ENCODE measurements at places on chromosomes 11 and 22.

- DNase-seq, result no peak
Measured at GRCh38 chr11:132028380-132029240, 658.2 kb downstream of the NTM start.

DNA sequence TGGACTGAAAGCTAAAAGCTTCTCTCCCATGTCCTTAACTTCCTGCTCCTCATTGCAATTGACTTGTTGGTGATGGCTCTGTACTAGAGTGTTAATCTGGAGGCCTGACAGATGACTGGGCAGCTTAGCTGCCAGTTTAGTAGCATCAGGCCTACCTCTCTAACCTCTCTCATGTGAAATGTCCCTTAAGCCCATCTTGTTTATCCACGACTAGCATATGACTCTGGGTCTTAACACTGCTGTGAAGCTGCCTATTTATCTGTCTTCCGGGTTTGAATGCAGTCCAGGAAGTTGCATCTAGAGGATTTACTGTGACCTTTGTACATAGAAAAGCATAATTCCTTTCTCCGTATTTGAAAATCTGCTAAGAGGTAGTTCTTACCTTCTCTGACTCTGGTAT is 85.3 kb upstream of the HORMAD2 start:
- DNase-seq, result no peak

GRCh38 chr11:94814272-94814976 is 46.3 kb downstream of the AMOTL1 start:
- no peak for DNase-seq

- DNase-seq, result no peak
Measured at GRCh38 chr11:45096636-45097035, 49.8 kb upstream of the PRDM11 start.

DNA sequence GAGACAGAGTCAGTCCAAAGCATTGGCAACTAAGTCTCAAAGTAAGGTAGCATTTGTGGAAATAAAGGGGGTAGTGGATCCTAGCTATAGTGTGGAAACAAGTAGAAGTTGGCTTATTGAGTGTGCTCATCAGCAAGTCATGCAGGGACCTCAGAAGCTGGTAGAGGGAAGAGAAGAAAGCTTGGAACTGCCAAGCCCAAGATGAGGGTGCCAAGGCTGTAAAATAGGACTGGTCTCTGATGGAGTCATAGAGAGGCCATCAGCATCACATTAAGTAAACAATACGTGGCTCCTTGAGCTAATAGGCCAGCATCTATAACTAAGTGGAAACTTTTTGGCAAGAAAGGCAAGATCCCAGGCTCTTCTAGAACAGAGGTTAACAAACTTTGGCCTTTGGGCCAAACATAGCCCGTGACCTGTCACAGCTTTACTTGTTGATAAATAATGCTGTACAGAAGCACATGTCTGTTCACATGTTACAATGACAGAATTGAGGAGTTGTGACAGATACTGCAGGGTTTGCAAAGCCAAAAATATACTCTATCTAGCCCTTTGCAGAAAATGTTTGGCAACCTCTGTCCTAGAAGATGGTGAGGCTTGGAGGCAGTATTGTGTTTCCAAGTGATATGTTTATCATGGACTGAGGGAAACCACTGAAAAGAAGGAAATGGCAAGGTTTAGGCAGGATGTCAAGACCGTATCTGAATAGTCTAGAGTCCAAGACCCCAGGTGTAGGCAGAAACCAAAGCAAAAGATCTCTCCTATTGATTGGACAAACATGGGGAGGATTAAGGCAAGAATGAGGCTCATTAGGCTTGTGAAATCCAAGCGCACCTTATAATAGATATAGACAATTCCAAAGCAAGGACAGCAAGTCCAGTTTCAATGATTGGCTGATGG is 62.5 kb upstream of the CD44 start:
- no peak for DNase-seq

DNA sequence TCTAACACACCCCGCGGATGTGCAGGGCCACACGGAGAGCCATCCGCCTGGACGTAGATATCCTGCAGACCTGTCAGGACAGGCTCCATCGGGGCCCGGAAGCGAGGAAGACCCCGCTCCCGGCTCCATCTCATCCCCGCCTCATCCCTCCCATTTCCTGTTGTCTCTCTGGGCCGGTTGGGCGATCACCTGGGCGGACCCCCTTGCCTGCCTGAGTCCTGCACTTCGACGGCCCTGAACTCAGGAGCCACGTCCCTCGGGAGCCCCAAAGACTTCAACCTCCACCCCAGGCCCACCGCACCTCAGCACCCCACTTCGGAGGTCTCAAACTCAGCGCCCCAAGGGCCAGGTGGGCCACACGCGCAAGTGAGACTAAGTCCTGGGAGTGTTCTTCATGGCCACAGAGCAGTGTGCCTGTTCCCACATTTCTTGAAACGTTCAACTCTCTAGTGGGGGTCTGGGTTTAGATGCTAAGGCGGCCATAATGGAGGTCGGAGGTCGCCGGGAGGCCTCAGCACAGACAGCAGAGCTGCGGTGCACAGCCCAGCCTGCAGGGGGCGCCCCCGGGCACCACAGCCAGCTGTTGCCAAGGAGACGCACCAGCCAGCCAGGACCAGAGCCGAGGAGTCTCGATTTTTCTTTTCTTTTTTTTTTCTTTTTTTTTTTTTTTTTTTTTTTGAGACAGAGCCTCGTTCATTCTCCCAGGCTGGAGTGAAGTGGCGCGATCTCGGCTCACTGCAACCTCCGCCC is 26.0 kb upstream of the FADD start:
- DNase-seq, result peak; percentile 44

- no peak for DNase-seq
Measured at GRCh38 chr11:72782081-72782920, 11.5 kb downstream of the STARD10 start.

- DNase-seq, result no peak
Measured at GRCh38 chr22:18991821-18992442, 55.8 kb upstream of the PRODH start.

DNA sequence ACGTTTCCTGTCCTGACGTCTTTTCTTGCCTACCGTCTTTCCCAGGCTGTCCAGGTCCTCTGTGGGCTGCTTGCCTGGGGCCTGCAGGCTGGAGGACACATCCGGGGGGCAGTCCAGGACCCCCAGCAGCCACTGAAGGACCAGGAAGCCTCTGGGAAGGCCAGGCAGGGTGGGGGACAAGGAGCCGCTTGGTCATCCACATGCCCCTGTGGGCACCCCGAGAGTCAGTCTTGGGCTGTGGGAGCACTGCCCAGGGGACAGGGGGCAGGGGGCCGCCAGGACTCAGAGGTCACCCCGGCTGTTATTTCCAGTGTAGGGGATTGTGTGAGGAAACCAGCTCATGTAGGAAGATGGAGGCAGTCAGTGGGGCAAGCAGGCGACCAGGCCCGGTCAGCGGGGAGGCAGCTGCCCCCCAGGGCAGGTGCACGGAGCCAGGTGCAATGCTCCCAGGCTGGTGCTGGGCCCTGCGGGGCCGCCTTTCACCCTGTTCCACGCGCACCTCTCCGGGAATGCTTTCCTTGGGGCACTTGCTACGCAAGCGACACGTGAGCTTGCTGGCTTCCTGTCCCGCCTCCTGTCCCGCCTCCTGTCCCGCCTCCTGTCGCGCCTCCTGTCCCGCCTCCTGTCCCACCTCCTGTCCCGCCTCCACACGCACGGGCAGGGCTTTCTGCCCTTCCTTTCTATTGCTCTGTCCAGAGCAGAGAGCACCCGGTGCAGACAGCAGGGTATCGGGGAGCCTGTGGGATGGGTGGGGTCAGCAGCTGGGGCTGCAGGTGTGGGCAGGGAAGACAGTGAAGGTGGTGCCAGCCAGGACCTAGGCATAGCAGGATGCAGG is 39.5 kb downstream of the MUC5B start:
- peak; percentile 88 for DNase-seq

DNA sequence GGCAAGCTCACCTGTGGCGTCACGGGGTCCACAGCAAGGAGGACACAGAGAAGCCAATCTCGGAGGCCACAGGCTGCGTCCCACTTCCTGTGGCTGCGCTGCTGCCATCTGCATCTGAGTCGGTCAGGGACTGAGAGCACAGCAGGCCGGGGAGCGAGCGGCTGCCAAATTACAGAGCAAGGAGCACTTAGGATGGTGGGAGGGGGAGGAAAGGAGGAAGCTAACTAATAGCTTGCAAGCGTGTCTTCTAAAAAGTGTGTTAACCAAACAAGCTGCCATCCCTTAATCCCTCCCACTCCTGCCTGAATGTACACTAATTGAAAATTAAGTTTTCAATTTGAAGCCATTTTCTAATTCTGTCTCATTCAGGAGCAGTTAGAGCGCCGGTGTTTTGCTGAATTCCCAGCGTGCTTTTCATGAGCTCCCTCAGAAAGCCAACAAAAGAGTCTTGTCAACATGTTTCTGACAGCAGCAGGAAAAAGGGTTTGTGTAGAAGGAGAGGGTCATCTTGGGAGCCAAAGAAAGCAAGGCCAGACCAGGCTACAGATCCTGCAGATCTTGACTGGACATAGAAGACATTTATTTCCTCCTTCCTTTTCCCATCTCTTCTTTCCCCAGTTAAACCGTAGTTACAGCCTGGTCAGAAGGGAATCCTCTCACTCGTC is 42.4 kb upstream of the API5 start:
- no peak for DNase-seq

DNA sequence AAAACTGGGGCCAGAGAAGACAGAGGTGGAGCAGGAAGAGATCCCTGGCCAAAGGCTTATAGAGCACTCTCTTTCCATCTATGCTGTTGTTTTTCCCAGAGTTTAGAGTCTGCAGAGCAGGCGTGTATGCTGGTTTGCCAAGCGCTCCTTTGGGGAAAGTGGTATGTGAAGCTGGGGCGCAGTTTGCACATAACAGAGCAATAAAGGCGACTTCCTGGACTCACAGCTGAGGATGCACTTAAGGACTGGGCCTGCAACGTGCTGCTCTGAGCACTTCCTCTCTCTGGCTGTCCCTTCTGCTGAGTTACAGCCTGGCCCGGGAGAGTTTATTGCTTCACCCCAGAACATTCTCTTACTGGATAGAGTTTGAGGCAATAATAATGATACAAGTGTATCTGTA is 41.7 kb downstream of the THAP12 start:
- no peak for DNase-seq

DNA sequence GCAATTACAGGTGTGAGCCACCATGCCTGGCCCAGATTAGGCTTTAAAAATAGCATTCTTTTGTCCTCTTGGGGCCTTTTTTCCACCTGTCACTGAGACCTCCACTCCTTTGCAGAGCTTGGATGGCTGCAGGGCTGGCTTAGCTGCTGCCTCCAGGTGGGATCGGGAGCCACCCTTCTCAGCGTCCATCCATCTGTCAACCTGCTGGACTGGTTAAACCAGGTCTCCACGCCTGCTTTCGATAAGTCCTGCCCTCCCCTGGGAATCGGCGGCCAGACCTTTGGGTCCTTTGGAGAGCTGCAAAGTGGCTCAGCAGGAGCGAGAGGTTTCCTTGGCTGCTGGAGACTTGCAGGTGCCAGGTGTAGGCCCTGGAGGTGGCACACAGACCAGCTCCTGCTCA is 23.4 kb upstream of the GRAMD4 start:
- no peak for DNase-seq

DNA sequence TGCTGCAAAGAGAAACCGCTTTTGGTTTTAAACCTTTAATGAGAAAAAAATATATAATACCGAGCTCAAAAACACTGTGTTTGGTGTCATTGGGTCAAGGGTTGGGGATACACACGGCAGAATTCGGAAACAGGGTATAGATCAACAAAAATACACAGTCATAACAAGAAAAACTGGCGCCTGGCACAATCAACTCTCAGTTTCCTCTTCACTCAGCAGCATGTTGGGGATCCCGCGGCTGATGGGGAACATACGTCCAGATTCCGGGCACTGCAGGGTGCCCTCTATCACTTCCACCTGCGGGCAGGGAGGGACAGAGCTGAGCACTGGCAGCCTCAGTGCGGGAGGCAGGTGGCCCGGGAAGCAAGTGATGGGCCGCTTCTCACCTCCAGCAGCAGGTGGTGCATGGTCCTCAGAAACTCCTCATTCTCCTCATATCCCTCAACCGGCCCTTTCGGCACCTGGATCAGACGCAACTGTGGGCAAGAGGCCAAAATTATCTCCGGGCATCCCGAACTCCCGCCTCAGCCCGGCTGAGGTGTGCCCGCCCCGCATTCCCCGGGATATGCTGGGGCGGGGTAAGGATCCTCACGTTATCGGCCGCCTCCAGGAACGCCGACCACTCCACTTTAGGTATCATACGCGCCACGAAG is 561 bp downstream of the TRMT112 start:
- peak; percentile 37 for DNase-seq

- no peak for DNase-seq
Measured at GRCh38 chr11:116986521-116987105, 111.6 kb downstream of the SIK3 start.

DNA sequence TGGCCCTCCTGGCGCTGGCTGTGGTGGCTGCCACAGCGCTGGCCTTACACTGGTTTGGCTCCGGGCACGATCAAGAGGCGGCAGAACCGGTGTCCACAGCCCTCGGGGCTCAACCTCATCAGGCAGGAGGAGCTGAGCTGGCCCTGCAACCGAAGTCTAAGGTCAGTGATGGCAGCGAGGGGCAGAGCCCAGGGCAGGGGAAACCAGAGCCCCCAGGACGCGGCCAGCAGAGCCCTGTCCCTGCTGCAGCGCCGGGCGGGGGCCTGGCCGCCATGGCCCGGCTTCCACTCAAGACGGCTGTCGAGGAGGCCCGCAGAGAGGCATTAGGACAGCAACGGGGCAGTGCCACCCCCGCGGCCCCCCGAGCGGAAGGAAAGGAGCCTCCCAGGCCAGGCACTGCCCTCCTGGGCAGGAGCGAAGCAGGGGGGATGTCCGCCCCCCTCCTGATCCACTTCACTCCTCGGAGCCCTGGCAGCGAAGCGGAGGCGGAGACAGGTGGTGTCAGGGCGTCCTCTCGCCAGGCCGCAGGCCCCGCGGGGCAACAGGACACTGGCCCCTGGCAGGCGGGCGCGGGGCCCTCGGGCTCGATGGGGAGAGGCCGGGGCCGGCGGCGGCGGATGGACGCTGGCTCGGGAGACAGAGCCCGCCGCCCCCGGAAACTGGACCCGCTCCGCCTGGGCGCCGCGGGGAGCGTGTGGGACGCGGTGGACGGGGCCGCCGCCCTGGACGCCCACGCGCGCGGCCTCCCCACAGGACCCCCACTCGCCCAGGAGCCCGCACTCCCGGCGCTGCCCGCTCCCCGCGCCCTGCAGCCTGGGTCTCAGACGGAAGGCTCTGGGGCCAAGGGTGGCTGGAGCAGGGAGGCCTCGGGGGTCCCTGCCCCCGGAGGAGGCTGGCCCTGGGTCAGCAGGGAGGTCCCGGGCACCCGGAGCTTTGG is 895 bp downstream of the KLHDC7B start:
- no peak for DNase-seq

GRCh38 chr11:108246885-108247284 is 24.0 kb downstream of the ATM start:
- no peak for DNase-seq

Data from CD8-positive, alpha-beta memory T cell (primary cell).